Left lung (tissue), 14 donors: ENCODE measurements at places on chromosomes 3 and 15. TPM values are rescaled to one million over a fixed set of nuclear protein-coding genes. Genes with fewer than 3 reads are reported as not detected.

HHLA2 gene
- 2.5 TPM for total RNA-seq

DNA sequence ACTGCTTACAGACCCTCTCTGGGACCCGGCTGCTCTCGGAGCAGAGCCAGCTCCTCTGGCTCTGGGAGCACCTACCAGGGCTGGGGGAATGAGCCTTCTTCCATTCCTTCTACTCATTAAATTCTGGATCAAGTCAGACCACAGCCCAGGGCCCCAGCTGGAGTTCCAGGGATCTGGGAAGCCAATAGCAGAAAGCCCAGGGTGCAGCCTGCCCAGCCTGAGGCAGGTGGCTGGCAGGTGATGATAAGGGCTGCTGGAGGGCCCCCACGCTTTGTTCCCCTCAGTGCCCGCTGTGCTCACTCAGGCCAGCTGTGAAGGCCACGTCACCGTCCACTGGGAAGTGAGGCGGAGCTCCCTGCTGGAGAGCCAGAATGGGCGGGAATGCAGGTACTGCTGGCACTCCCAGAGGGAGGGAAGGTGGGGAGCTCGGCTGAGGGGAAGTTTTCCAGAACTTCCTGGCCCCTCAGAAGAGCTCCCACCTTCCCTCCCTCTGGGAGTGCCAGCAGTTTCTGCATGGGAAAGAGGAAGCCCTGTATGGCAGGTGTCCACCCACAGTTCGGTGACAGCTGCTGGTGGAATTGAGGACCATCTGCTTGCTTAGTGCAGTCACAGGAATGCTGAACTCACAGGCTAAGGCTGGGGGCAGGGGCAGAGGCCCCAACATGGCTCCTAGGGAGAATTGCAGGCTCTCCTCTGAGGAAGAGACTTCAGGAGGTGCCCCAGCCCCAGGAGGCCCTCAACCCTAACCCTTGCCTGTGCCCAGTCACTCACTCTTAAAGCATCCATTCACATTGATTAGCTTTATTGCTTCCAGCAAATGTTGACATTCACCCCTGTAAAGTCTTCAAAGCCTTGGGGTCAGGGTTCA lies 12.6 kb upstream of the RTP3 start:
- no peaks in the 10 kb centered on the region for H3K27me3 ChIP-seq
- H3K4me3 ChIP-seq: no peak overlapping the region
- no peaks in the 10 kb centered on the region for H3K36me3 ChIP-seq
- DNase-seq: no peak

- H3K4me3 ChIP-seq: no peak overlapping the region
- H3K27me3 ChIP-seq: no peaks in the 10 kb centered on the region
- H3K4me1 ChIP-seq: no peaks in the 10 kb centered on the region
- no peak for DNase-seq
These were observed 78.0 kb downstream of the FSIP1 start for GRCh38 chr15:39704689-39705088.

DNA sequence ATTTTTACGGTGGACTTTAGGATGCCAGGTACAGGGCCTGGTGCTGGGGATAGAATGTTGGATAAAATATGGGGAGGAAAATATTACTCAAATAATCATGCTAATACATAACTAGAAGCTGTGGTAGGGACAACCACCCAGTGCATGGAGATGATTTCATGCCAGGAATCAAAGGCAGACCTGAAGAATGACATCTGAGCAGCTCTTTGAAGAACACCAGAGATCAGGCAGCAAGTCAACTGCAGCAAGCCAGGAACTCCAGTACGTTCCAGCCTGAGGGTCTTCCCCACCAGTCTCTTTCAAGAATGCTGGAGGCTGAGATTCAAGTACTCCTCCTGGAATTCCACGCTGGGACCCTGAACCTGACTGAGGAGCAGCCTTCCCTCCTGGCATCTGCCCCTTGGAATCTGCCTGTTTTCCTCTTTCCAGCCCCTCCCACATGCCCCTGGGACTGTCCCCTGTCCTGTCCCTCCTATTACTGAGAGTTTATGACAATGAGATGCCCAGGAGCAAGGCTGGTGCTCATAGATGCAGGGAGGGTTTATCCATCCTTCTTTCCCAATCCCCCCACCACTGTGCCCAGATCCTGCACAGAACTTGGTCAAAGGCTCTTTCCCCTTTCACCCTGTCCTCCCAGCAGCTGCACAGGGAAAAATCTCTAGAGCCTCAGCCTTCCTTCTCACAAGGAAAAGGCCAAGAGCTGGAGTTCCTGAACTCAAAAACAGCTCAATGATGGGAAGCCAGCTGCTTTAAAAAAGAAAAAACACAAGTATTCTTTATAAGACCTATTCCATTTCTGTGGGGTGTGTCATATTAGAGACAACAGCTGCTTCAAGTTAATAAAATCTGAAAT lies 68.0 kb downstream of the PDZRN3 start:
- H3K27ac ChIP-seq: no peak overlapping the region
- no peaks in the 10 kb centered on the region for H3K36me3 ChIP-seq
- no peaks in the 10 kb centered on the region for H3K4me1 ChIP-seq
- DNase-seq: no peak
- H3K4me3 ChIP-seq: no peak overlapping the region

- no peaks in the 10 kb centered on the region for H3K27me3 ChIP-seq
- H3K4me1 ChIP-seq: peaks cover 15% of the 10 kb centered on the region
- peak overlapping the region; percentile 60 for H3K27ac ChIP-seq
- no peak overlapping the region for H3K4me3 ChIP-seq
These were observed 102.7 kb upstream of the CHD2 start for GRCh38 chr15:92797168-92798052.

APBA2 gene
- 3.9 TPM for total RNA-seq

- H3K4me1 ChIP-seq: no peaks in the 10 kb centered on the region
- H3K36me3 ChIP-seq: no peaks in the 10 kb centered on the region
- H3K27ac ChIP-seq: no peak overlapping the region
- no peak overlapping the region for H3K4me3 ChIP-seq
- no peak for DNase-seq
- H3K27me3 ChIP-seq: no peaks in the 10 kb centered on the region
These were observed 415.7 kb downstream of the PLCL2 start for GRCh38 chr3:17300441-17300840.
